Stimulated activated CD4-positive, alpha-beta T cell treated with anti-CD3 and anti-CD28 coated beads, Interleukin-2, amount 100 ng/mL, for 4 hours (primary cell): ENCODE measurements at places on chromosomes 1 and 21.
A peak's percentile ranks its signal among the peaks of the same experiment; 100 is the strongest.

- DNase-seq: no peak
These were observed 67.6 kb downstream of the ADSS2 start for GRCh38 chr1:244384066-244384465.

- no peak for DNase-seq
These were observed 113.4 kb downstream of the NGF start for GRCh38 chr1:115224636-115225035.

DNA sequence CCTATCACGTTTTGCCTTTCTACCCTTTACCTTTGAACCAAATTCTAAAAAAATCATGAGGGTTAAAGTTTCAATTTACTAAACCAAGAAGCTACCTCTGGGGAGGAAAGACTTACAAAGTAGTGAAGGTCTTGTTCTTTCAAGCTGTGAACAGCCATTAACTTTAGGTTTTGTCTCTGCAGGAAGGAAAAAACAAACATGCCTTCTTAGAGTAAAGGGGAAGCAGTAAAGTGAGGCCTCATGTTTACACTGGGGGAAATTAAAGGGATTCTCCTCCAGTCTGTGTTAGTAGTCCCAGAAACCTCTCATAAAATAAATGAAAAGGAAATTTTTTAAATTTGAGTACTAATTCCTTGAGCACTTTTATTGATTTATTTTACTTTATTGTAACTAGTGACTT lies 780.2 kb upstream of the ADGRL2 start:
- DNase-seq: no peak

DNA sequence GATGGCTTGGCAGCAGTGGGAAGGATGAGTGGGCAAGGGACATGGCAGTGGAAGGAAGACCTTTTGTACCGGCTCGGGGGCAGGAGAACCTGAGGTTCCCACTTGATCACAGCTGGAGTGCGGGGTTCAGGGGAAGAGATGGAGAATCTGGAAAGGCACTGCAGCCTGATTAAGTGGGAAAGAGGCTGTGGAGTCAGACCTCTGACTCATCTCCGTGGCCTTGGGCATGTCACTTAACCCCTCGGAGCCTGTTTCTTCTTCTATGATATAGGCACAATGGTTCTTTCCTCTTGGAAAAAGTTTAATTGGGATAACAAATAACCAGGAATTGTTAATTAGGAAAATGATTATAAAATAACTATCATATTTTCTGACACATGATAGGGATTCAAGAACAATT lies 13.1 kb upstream of the TMEM61 start:
- DNase-seq: no peak

DNA sequence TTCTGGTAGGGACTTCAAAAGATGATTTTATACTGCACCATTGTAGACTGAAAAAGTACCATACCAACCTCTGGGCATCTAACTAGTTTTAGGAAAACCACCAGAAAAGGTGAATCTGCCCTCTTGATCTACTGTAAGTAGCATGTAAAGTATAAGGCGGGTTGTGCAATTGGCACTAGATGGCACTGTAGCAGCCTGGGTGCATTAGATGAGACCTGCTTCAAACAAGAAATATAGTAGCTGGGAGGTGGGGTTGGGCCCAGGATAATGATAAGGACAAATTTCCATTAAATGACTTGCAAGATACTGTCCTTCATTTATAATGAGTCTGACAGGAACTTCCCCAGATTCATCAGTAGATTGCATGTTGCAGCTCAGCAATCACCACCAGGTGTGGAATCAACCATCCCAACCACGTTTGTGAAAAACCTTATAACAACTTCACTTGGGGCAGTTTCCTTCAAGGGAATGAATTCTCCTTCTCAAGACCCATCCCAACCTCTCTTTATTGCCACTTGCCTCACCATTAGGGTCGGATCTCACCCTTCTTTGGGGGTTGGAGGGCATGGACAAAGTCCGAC lies 37.3 kb upstream of the IL10 start:
- DNase-seq: no peak

DNA sequence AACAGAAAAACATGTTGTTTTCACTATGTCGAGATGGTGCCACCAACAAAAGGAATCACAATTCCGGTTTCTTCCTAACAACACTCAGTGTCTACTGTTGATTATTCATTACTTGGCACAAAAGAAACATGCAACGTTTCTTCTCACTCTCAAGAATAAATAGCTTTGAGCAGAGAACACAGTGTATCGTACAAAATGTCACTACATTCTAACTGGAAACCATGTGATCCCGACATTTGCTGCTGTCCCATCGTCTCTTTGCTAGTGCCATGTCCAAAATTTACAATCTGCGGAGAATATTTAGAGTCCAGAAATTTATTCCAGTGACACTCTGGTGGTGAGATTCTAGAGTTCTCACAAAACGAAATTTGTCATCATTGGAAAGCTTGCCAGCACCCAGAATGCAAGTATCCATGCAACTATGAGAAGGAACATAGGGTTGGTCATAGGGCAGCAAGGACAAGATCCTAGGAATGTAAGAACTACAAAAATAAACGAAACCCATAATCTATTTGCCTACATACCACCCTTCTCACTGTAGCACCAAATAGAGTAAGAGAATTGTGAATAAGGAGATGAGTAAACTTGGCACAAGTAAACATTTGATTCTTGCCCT lies 505.1 kb downstream of the LTN1 start:
- no peak for DNase-seq

- no peak for DNase-seq
These were observed 60.1 kb upstream of the LAMC2 start for GRCh38 chr1:183126000-183126366.

- no peak for DNase-seq
These were observed 25.5 kb downstream of the ETV3L start for GRCh38 chr1:157073944-157074685.

DNA sequence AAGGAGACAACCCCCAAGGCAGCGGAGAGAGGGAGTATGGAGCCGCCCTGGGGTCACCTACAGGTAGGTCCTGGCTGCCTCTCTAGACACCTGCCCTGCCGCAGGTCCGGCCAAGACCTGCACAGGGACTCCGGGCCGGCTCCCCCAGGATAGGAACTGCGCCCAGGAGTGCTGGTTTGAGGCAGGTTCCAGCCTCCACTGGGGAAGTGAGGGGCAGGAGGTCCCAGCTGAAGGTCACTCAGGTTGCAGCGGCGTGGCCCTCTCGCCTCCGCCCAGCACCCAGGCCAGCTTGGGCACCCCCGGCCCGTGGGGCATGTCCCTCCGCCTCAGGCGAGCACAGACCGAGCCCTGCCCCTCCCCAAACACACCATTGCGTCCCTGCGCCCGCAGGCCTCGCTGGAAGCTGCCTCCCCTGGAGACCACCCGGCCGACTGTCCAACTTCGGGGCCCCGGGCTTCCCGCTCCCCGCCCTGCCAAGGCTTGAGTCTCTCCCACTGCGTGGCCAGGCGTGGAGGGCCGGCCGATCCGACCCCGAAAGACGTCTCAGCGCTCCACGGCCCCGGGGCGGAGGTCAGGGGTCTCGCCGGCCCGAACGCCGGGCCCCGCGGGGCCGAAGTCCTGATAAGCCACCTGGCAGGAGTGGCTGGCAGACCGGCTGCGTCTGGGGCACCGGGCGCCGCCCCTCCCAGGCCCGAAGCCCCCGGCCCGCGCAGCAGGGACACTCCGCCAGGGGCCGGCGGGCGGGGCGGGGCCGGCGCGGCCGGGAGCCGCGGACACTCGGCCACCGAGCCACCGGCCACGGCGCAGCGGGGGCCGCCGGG lies 1.4 kb upstream of the SKI start:
- no peak for DNase-seq

DNA sequence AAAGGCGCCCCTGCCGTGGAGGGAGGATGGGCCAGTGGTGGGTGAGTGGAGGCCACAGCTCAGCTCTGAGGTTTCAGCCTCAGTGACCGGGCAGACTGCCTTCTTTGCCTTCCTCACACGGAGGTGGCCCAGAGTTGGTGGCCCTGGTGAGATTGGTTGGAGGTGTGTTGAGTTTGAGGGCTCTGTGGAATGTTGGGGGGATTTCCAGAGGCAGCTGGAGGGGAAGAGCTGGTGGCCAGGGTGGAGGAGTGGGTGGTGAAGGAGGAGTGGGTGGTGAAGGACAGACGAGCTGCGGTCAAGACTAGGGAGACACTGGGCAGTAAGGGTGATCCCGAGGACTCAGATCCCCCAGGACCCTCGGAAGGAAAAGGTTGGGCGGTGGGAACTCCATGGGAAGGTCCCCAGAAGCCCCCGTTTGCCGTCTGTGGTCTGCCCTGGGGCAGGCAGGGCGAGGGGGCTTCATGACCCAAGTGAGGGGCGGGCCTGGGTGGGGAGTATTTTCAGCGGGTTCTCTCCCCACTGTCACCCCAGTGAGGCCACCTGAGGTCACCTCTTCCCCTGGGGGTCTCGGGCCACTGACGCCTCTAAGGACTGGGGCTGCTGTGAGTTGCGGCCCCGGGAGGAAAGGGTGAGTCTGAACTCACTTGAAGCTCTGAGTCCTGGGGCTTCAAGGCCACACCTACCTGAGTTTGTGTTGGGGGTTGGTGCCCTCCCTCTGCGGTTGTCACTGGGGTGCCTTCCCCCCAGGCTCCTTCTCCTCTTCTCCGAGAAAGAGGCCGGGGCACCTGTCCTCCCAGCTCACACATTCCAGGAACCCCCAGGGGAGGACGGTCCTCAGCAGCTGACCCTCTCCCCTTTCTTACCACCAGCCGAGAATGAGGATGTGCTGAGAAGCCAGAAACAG lies 22.7 kb upstream of the PIK3CD start:
- peak; percentile 47 for DNase-seq

DNA sequence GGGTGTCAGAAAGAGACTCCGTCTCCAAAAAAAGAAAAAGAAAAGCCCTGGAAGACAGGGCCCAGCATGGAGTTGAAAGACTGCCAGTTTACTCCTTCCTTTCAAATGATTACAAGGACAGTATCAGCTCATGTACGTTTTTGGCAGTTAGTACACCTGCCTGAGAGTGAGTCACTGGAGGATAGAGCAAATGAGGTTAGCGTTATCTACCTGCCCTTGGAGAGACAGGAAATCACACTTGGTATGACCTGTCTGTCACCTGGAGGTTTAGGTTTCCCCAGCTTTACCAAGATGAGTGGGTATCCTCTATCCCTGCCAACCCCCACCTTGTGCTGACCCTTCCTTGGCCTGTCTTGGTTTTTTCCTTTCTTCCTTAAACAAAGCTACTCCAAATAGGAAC lies 96.8 kb upstream of the BMP8A start:
- DNase-seq: peak; percentile 19

DNA sequence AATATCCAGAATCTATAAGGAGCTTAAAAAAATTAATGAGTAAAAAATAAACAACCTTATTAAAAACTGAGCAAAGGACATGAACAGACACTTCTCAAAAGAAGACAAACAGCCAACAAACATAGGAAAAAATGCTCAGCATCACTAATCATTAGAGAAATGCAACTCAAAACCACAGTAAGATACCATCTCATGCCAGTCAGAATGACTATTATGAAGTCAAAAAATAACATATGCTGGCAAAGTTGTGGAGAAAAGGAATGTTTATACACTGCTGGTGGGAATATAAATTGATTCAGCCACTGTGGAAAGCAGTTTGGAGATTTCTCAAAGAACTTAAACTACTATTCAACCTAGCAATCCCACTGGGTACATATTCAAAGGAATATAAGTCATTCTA lies 25.3 kb downstream of the PIGK start:
- DNase-seq: no peak

- DNase-seq: no peak
These were observed 133.3 kb downstream of the XPR1 start for GRCh38 chr1:180765151-180765550.

- no peak for DNase-seq
These were observed 10.6 kb downstream of the RXRG start for GRCh38 chr1:165434281-165434680.

DNA sequence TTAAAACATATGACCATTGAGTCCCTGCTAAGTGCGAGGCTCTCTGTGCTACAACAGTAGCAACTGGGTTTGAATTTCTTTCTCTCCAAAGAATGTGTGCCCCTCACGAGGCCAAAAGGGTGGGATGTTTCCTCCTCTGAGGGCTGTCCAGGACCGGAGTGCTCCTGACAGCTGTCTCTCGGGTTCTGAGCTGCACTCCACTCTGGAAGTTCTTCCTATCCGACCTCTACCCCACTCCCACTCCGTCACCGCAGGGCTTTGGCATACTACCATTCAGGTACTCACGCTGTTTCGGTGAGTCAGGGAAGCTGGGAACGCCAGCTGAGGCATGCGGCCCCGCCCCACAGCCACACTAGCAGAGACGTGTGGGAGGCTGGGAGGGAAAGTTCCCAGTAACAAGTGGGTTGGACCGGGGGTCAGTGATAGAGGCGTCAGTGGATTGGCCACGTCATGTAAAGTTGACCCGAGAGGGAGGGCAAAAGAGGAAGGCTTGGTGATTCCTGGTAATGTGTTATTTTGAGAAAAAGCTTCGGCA lies 705 bp upstream of the SLC50A1 start:
- peak; percentile 76 for DNase-seq
